ENCODE measurements at places on chromosomes 4 and X. TPM values are rescaled to one million over a fixed set of nuclear protein-coding genes. Genes with fewer than 3 reads are reported as not detected.

The GRID2 gene
- not detected for total RNA-seq

DNA sequence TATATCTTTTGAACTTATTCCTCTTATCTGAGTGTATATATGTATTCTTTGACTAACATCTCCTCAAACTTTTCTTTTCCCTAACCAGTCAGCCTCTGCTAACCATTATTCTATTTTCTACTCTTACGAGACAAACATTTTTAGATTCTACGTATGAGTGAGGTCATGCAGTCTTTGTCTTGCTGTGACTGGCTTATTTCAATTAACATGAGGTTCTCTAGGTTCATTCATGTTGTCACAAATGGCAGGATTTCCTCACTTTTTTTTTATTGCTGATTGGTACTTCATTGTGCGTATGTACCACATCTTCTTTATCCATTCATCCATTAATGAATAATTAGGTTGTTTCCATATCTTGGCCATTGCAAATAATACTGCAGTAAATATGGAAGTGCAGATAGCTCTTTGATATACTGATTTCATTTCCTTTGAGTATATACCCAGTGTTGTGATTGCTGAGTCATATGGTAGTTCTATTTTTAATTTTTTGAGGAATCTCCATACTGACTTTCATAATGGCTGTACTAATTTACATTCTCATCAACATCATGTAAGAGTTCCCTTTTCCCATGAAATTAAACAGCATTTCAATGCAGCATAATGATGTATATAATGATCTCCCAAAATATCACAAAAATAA is 80.1 kb downstream of the HS3ST1 start:
- no peak for DNase-seq

GRCh38 chr4:93495346-93495745 is 333.2 kb upstream of the ATOH1 start:
- DNase-seq, result no peak

The KLHL8 gene
- 14.5 TPM for total RNA-seq

GRCh38 chr4:20311856-20312255 is 60.2 kb downstream of the SLIT2 start:
- no peak for DNase-seq

The RNF175 gene
- 0.96 TPM for total RNA-seq

The SOX3 gene
- not detected for total RNA-seq

The NDNF gene
- total RNA-seq, result 1.9 TPM

The EOLA1 gene
- 19.5 TPM for total RNA-seq

The FOXR2 gene
- not detected for total RNA-seq

Measured in transverse colon (tissue), 4 donors.